Natural killer cell (primary cell): ENCODE measurements at places on chromosomes 4 and X. TPM values are rescaled to one million over a fixed set of nuclear protein-coding genes. Genes with fewer than 3 reads are reported as not detected.

- DNase-seq: no peak
Measured at GRCh38 chr4:182647646-182648300, 269.4 kb downstream of the DCTD start.

DNA sequence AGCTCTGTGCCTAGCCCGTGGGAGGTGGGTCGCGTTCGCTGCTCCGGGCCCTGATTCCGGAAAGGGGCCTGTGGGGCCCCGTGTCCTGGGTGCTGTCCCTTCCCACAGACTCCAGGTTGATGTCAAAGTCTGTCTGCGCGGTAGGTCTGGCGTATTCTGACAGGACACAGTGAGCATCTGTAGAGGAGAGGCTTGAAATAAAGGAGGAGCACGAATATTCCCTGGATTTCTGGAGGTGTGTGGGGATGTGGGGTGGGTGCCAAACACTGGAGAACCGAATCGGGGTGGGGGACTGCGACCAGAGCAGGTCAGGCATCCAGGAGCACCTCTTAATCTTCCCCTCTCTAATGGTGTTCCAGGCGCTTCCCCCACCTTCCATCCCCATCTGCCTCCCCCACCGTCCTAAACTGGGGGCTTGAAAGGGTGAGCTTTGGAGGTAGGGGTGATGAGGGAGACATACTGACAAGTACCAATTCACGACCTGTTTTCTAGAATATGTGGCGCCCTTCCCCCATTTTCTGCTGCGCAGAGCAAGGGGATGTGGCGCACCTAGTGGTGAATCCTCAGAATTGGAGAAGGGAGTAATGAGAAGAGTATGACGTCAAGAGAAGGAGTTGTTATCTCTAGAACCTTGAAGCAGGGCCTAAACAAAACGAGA is 877 bp downstream of the GPRASP1 start:
- DNase-seq: peak; percentile 81

- DNase-seq: no peak
Measured at GRCh38 chrX:16096141-16096540, 27.2 kb upstream of the GRPR start.

DNA sequence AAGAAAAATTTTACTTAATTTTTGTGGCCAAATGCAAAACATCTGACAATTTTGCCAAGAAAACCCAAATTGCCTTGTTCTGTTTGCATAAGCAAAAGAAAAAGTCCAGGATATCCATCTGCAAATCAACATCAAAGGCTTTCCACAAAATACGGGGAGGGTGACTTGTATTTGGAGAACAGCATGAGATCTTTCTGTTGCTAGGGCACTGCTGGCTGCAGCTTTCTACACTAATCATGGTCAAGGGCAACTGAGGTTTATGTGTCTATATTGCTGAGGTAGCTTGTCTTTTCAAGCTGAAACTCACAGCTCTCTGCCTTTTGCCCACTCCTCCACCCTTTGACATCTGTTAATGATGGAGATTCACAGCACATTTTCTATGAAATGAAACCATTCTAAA is 389.1 kb downstream of the NKX6-1 start:
- no peak for DNase-seq

- no peak for DNase-seq
Measured at GRCh38 chrX:119187298-119187697, 48.8 kb upstream of the PGRMC1 start.

GRCh38 chrX:148609515-148610327 is 109.3 kb downstream of the AFF2 start:
- no peak for DNase-seq

- no peak for DNase-seq
Measured at GRCh38 chr4:89249716-89250361, 57.8 kb downstream of the GPRIN3 start.

DNA sequence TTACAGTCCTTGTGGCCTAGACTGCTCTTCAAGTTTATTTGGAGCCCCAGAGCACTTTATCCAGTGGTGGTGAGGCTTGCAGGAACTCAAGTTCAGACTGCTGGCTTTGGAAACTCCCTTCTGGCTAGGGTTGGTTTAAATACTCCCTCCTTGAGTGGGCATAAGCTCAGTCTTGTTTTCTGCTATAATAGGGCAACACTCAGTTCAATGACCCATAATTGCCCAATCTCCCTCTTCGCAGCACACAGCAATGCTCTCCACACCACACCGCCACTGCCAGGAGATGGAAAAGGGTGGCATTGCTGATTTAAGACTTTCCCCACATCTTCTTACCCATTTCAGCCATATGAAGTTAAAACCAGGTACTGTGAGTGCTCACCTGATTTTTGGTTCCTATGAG is 27.9 kb upstream of the USP38 start:
- no peak for DNase-seq

DNA sequence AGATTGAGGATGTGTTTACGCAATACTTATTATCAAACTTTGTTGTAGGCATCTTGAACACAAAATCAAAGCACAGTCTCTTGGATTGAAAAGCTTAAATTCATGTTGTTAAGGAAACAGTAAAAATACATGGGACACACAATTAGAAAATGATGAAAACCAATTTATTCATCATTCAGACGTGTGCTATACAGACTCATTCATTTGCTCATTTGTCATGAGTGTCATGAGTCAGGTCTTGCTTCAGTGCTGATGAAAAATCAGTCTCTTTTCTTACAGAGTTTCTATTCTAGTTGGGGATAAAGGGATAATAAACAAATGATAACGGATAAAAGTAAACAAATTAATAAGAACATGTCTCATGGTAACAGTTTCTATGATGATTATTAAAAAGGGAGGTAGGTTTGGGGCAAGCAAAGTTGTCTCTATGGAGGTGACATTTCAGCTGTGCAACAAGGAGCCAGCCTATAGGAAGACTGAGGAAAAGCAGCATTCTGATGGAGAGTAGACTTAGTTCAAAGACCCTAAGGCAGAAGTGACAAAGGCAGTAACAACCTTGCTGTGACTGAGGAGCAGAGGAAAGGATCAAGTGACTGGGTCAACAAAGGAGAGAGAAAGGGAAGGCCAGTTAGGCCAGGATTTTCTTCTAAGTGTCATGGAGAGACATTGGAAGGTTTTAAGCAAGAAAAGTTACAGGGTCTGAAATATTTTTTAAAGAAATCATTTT is 224.0 kb upstream of the HHIP start:
- no peak for DNase-seq

- DNase-seq: peak; percentile 72
Measured at GRCh38 chr4:7646384-7647061, 211.8 kb upstream of the PSAPL1 start.

DNA sequence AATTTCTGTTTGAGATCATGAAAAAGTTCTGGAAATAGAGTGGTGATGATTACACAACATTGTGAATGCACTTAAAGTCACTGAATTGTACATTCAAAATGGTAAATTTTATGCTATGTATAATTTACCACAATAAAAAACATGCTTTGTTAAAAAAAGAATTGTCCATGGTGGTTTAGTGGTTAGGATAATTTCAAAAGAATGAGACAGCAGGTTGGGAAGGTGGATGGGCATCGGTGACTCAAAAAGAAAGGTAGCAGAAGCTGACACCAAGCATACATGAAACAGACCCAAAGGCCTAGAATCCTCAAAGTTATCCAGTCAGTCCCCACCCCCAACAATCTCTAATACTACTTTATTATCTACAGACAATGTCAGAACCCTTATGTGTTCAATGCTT is 91.1 kb downstream of the MSN start:
- DNase-seq: no peak

DNA sequence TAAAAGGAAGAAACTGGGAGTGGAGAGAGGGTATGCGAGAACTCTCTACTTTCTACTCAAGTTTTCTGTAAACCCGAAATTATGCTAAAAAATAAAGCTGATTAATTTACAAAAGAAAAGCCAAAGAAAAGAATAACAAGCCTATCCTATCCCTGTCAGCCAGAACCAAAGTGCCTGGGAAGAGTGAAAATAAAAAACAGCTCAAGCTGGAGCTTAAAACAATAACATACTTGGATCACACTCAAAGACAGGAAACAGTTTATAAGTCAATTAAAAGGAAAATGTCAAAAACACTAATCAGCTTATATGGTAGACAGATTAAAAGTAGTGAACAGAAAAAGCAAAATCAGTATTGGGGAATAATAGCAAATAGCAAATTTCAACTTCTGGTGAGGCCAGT is 139.4 kb downstream of the FRYL start:
- no peak for DNase-seq

Gene L1CAM
- total RNA-seq: 0.98 TPM

Gene SHROOM2
- total RNA-seq: not detected

Gene ATP1B4
- total RNA-seq: not detected

Gene TMEM164
- 30.6 TPM for total RNA-seq

Gene MANBA
- 38.1 TPM for total RNA-seq

Gene CTSO
- total RNA-seq: 20.3 TPM

Gene MPC1L
- not detected for total RNA-seq

Gene FGFR3
- total RNA-seq: not detected
